ENCODE measurements at places on chromosomes 7 and 10.

DNA sequence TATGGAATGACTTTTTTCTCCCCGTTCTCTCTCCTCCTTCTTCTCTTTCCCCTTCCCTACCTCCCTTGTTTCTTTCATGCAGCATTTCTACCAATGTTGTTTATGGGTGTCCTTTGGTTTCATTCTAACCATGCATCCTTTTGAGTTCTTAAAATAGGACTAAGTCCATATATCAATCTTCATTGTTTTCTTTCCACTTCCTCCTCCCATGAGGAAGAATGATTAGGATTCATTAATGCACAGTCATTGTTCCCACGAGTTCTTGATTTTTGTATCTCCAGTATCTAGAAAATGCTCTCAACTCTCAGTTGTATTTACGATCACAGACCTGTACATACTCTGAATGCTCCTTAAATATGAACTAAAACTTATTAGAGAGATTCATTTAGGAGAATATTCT, 153.3 kb downstream of the LRRC4 start:
- DNase-seq: no peak

DNA sequence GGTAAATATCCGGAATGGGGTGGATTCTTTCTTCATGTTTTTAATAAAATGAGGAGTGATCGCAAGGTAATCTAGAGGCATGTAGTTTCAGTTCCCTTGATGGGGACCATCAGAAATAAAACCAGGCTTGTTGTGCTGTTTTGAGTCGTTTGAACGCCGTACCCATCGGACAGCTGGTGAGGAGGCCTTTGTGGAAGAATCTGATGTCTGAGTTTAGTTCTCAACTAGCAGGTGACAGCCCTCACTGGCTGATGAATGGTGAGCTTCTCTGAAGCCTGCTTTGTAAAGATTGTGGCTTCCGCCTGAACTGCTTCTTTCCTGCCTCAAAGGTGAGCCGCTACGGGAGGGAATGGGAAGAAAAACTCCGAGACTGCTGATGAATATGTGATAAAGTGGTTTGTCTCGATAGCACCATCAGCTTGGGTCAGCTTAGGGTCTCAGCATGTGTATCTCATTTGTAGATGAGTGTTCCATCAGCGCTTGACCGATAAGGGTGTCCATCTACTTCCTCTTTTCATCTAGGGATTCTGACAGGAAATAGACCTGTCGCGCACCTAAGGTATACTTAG, 977 bp downstream of the TMEM248 start:
- peak; percentile 48 for DNase-seq

DNA sequence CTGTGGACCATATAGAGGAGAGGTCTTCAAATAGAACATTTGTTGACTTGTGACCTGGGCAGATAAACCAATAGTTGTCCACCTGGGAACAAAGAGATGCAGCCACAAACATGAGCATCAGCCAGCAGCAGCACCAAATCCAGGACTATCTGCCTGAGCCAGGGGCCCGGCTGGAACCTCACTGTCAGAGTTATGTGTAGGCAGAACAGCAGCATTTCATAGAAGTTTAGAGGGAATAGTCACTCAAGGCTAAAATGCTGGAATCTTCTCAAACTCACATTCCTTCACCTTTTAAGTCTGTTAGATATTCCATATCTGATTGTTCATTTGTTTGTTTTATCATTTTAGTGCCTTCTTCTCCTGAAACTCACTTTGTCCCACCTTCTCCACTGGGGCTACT, 72.2 kb upstream of the IL6 start:
- DNase-seq: no peak

DNA sequence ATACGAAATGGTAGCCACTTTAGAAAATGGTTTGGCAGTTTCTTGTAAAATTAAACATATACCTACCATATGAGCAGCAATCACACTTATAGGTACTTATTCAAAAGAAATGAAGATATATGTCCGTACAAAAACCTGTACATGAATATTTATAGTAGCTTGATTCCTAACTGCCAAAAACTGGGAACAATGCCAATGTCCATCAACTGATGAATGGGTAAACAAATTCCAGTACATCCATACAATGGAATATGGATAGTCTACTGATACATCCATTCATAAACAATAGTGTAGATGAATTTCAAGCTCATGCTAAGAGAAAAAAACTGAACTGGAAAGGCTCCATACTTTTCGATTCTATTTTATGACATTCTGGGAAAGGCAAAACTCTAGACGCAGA, 68.5 kb downstream of the AGK start:
- no peak for DNase-seq

DNA sequence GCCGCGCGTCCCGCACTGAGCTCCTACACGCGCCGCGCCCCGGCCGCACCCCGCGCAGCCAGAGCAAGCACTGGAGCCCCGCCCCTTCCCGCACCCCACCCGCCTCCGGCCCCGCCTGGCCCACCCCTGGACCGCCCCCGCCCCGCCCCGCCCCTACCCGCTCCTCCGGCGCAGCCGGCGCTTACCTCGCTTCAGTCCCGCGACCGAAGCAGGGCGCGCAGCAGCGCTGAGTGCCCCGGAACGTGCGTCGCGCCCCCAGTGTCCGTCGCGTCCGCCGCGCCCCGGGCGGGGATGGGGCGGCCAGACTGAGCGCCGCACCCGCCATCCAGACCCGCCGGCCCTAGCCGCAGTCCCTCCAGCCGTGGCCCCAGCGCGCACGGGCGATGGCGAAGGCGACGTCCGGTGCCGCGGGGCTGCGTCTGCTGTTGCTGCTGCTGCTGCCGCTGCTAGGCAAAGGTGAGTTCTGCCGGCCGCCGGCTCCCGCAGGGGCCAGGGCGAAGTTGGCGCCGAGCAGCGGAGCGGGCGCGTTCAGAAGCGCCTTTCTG, at the start of gene RET:
TSS of gene RET (plus strand) at position 194 of the 545 bp plus-strand sequence. CDS start at position 384, 190 bp downstream.
- no peak for DNase-seq

DNA sequence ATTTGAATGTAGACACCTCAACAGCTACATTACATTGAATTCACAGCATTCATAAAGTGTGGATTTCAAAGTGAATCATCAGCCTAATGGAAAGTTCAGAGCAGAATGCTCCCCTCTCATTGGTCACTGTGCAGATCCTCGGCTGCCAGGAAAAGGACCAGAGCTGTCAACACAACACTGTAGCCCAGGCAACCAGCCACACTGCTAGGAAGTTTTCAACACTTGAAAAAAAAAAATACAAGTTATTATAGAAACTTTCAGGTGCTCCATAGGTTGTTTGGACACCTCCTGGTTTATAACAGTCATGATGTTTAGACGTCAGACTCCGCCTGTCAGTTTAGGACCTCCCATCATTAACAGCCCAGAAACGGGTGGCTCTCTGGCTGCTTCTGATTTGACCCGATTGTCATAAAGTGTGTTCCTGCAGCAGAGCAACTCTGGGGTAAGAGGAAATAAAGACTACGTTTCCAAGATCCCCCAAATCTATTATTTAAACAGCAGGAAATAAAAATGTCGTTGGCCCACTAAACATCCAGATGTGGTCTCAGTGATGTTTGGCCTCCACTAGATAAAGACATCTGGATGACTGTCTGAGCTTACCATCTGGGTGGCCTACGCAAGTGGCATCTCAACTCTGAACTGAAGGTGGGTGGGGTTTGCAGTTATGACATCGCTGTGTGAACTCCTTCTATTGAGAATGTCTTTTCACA, 117.4 kb downstream of the CABCOCO1 start:
- DNase-seq: peak; percentile 46

- DNase-seq: no peak
These were observed 24.6 kb upstream of the WNT2 start for GRCh38 chr7:117347480-117347879.

GRCh38 chr10:11448545-11449244, 162.8 kb downstream of the USP6NL start:
- DNase-seq: no peak

DNA sequence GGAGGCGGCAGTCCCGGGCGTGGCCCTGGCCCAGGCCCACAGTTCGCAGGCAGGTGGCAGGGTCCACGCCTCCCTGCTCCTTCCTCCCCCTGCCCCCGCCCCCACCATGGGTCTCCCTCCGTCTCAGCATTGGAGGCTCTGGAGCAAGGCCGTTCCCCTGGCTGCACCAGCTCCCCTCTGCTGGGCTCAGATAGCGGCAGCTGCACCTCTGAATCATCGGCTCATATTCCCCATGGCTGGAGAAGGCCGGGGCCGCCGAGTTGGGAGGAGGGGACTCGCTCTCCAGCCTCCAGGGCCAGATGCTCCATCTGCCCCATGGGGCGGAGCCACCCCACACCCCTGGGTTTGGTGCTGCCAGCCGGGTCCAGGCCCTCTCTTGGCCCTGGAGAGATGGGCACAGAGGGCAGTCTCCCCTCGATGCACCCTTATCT, 145.0 kb downstream of the ELFN1 start:
- DNase-seq: no peak

DNA sequence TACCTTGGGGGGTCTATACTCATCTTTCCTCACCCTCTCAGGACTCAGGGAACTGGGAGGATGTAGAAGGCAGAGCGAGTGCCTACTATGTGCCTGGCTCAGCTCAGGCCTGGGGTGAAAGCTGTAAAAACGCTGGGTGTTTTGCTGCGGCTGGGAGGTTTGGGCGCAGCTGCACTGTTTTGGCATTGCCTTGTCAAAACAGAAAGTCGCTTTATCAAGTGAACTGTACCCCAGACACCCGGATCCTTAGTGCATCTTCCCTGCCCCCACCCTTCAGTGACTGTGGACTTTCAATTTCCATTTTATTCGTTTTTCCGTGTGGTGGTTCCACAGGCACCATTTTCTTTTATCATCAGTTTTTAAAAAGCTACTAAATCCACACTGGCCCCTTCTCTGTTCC, 86.7 kb upstream of the ZNF716 start:
- no peak for DNase-seq

DNA sequence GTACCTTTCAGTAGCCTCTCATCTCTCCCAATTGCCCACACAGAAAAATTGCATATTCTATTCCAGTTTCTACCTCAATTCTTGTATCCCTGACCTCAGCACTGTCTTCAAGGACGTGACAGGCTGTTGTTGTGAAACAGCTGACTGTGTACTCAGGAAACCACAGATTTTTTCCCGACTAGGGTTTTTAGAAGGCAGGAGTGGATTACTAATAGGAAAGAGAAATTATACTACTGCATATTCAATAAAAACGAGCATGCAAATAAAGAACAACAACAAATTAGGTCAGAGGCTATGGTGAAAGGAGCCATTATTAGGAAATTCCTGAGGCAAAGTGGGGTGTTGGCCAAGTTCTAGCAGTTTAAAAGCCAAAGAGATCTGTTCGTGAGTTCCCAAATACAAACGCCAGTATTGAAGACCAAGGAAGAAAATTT, 93.4 kb downstream of the DOCK4 start:
- no peak for DNase-seq

- DNase-seq: peak; percentile 78
These were observed 23.7 kb downstream of the RTKN2 start for GRCh38 chr10:62244785-62245467.

DNA sequence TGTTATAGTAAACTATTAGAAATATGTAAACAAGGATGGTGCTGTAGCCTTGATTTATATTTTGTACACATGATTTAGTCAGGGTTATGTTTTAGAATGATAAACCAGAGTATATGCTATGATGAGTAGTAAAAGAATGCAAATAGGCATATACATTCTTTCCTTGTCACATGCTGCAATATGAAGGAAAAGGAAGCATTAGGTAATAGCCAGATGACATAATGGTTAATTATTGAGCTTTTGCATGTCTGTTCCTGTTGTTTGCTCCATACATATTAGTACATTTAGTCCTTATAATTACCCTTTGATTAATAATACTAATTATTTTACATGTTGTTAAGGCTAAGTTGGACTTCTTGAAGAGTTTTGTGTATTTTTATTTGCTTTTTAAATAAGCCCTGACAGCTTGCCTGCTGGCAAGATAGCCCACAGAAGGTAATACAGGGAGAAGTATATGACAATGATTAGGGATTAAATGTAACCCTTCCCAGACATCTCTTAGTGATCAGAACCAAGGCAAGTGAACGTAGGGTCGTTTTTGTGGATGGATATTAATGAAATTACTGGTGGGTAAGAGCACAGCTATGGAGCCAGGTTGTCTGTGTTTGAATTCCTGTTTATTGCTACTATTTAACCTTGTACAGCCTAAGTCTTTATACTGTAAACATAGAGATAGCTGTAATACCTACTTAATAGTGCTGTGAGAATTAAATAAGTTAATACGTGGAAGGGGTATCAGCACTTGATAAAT, 68.4 kb downstream of the PHTF2 start:
- no peak for DNase-seq

GRCh38 chr10:30827531-30828120, 198.1 kb upstream of the LYZL2 start:
- DNase-seq: no peak

GRCh38 chr10:3786295-3787015, 1.4 kb upstream of the KLF6 start:
- DNase-seq: peak; percentile 71

DNA sequence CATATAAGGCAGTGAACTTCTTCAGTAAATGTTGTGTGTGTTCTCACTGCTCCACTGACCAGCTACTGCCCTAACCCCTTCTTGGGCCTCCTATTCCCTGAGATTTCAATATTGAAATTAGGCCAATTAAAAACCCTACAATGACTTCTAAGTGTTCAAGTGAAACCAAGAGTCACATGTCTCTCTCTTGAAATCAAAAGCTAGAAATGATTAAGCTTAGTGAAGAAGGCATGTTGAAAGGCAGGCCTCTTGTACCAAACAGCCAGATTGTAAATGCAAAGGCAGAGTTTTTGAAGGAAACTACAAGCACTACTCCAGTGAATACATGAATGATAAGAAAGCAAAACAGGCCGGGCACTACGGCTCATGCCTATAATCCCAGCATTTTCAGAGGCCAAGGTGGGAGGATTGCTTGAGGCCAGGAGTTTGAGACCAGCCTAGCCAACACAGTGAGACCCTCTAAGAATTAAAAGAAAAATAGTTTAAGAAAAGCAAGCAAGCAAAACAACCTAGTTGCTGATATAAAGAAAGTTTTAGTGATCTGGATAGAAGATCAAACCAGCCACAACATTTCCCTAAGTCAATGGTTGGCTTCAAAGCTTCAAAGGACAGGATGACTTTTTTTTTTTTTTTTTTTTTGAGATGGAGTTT, 22.3 kb downstream of the BRAF start:
- peak; percentile 10 for DNase-seq

DNA sequence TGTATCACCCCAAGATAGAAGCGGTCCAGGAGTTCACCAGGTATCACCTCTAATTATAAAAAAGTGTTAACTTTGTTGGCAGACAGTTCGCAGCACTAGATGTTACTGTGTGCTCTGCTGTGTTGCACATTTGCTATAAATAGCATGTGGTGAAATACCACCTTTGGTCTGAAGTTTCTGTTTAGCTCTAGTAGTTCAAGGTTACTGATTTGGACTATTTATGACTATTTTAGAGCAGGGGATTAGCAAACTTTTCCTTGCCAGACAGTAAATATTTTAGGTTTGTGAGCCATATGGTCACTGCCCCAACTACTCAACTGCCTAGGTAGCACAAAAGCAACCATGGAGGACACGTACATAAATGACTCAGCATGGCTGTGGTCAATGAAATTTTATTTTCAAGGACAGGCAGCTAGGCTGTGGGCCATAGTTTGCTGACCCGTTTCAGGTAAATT, 16.5 kb downstream of the DENND10 start:
- DNase-seq: peak; percentile 51
